ENCODE measurements at places on chromosomes 3 and 15.

- no peak for DNase-seq
Observed at GRCh38 chr3:122553171-122553570, 10.9 kb downstream of the PARP9 start.

DNA sequence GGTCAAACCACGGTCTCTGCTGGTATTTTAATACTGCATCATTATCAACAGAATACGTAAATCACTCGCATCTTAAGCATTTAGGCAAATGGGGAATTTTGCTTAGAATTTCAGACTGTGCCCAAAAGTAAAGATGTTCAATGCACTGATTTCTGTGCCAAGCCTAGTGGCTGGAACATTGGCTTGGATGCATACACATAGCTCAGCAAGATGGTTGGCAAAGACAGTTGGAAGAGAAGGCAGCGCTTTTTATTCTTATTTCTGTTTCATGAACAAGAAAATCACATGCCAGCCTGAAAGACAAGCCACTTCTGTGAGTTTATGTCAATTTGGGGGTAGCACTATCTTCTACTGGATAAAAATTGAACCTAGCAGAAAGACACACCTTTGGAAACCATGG is 15.1 kb downstream of the MECOM start:
- DNase-seq, result no peak

GRCh38 chr3:127133971-127134370 is 59.0 kb upstream of the PRR23E start:
- no peak for DNase-seq

DNA sequence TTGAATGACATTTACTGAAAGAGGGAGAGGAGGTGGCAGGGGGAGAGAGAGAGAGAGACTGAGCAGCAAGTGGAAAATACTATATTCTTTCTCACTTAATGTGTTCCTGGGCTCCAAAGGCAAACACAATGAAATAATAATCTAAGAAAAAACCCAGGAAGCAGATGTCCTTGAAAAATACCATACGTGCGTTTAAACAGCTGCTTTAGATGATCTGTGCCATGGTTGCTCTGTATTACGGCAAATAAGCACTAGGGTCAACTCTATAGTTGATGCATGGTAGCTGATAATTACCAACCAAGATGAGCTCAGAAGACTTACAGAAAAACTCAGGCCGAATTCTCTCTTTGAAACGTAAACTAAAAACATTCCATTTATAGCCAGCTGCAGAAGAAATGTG is 410.3 kb upstream of the TBL1XR1 start:
- peak; percentile 32 for DNase-seq

DNA sequence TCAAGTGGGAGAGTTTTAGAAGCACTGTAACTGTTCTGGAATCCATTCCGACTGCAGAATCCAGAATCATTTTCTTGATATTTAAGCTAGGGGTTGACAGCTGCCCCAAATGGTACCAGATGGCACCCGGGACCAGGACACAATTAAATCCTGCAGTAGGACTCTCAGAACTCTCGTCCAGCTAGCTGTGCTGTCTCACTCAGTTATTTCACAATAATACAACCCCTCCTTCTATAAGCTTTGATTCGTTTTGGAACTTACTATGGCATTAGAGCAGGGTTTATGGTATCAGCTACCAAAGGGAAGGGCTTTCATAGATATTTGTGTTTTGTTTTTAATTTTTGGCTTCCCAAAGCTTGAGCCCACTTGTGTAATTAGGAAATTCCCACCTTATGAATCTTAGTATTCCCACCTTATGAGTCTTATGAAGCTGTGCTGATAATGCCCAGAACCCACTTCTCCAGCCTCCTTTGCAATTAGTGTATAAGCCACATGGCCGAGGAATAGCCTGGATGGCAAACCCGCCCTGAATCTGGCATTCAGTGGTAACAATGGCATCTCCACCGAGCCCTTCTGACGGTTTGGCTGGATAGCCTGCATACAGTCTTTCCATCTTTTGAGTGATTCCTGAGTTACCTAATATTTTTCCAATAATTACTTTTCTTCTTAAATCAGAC is 120.1 kb downstream of the UACA start:
- no peak for DNase-seq

DNA sequence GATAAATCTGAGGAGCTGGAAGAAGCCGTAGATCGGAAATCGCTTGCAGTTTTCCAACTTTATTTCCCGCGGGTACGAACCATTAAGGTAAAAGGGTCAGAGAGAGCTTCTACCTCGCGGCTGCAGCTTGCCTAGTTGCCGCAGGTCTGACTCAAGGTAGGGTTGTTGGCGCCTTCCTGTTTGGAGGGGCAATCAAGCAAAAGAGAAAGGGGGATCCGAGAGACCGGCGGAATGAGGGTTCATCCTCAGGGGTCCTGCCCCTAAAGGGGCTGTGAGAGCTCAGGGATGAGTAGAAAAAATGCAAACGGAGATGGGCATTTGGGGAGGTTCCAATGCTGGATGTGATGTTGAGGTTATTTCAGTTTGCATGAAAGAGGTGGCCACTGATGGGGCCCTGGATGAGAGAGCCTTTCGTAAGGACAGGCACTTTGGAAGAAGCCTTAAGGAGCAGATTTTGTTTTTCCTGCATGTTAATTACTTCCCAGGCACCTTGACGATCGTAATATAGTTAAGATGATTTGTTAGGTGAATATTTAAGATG is 265.4 kb downstream of the CGGBP1 start:
- DNase-seq, result no peak

GRCh38 chr3:97515076-97515475 is 249.5 kb upstream of the ARL6 start:
- no peak for DNase-seq

DNA sequence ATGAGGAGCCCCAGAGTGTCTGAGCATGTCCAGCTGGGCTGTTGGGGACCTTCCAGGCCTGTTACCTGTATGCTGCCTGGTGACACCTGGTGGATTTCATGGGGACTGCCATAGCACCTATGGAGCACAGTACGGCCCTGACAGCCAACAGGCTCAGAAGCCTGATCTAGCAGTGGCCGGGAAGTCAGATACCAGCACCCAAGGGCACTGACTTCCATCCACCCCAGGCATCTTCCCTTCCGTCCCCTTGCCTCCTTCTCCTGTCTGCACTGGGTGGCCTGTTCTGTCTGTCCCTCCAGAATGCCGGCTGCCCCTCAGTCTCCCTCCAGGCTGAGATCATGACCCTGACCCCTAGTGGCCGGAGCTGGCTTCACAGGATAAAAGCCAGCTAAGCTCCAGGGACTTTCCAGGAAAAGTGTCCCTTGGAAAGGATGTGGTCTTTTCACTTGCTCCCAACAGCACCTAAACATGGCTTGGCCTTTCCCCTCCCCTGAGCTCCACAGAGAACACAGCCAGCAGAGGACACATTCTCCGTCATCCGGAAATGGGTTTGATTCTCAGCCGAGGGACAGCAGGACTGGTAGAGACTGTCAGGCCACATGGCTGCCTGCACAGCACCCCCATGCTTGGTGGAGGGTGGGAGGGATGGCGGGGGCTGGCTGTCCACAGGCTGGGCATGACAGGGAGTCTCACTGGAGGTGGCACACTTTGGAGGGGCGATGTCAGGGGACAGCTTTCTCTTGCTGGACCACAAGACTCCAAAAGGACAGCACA is 9.5 kb downstream of the RPS17 start:
- peak; percentile 30 for DNase-seq

DNA sequence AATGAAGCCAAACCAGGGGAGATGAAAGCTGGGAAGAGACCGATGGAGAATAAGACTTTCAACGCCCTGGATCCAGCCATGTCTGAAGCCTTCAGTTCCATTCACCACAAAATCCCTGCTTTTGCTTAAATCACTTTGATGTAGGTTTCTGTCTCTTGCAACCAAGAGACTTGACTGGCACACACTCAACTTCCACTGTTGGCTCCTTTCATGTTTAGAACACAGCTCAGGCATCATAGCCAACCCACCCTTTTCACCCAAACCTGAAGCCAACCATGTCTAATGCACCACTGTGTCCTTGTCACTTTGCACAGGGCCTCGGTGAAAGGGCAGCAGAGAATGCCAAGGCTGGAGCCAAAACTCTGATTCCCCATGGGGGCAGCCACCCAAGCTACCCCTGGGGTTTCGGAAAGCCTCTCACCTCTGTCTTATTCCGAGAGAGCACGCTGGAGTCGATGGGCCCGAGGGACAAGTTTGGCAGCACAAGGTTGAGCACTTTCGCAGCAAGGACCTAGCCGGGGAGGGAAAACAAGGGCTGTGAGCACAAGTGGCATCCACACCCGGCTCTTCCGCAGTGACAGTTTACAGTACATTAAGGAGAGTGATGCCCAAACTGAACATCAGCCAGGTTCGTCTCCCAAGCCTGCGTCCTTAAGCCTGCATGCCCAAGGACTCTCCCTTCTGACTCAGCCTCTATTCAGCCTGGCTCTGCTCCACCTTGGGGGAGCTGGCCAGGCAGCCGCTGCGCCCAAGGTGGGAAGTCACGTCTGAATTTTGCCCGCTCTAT is 37.6 kb downstream of the ABTB1 start:
- DNase-seq, result no peak

- DNase-seq, result no peak
Observed at GRCh38 chr3:105798381-105798934, 70.4 kb downstream of the CBLB start.

GRCh38 chr3:43155464-43156121 is 49.7 kb upstream of the POMGNT2 start:
- peak; percentile 79 for DNase-seq

- DNase-seq, result no peak
Observed at GRCh38 chr15:53618461-53618860, 141.0 kb downstream of the WDR72 start.

Measured in fibroblast of gingiva (primary cell).